Effector memory CD8-positive, alpha-beta T cell (primary cell): ENCODE measurements at places on chromosomes 3 and 15.

DNA sequence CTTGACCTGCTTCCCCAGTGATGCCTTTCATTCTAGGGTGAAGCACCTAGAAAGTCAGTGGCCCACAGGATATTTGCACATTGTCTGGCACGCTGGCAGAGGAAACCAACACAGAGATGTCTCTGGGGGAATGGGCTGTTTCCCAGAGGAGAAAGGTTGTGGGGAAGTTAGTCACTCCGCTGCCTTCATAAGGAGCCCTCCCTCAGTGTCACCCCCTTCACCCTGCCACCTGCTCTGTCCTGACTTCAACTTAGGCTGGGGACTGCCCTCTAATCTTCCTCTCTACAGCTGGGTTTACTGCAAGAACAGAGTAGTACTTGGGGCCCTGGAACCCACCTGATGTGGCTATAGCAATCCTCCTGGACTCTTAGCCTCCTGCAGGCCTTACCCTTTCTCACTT lies 5.7 kb downstream of the KLHDC8B start:
- H3K27ac ChIP-seq: no peak overlapping the region
- no peak overlapping the region for H3K4me3 ChIP-seq
- DNase-seq: no peak
- peaks cover 24% of the 10 kb centered on the region for H3K27me3 ChIP-seq
- H3K36me3 ChIP-seq: no peaks in the 10 kb centered on the region

GRCh38 chr3:141680620-141681389 lies 57.3 kb upstream of the RNF7 start:
- peaks cover 13% of the 10 kb centered on the region for H3K4me1 ChIP-seq
- no peak overlapping the region for H3K27ac ChIP-seq
- H3K4me3 ChIP-seq: no peak overlapping the region

GRCh38 chr15:99425657-99426301 lies 140.0 kb upstream of the MEF2A start:
- no peak for DNase-seq
- H3K27ac ChIP-seq: no peak overlapping the region
- peaks cover 5% of the 10 kb centered on the region for H3K4me1 ChIP-seq

DNA sequence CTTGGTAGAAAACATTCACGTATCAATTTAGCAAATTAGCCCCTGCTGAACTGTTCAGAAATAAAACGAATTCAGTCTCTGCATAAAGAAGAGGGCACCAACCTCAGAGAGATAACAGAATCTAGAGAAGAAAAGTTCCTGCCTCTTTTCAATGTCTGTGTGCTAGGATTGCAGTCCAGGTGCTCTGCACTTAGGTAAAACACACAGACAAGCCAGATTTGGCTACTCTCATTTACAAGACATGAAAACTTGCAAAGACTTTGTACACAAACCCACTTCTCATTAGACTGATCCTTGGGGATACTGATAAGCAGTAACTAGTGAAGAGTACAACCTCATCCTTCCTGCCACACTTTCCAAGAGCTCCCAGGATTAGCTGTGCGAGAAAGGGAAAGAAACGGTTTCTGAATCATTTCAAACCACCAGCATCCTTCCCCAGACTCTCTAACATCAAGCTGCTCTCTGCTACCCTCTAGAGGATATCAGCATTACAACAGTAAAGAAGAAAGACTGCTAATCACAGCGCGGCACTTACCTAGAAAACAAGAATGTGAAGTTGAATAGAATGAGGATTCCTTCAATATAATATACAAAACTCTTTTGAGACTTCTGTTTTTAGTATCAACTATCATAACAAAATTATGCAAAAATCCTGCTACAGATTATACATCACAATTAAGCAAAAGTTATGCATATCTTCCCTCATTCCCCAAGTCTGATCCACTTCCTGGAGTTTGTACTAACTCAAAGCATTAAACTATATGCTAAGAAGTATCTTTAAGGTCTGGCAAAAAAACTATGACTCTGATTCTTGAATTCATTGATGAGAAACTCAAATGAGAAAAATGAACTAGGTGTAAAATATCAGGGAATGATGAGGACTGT lies 306.4 kb downstream of the MAGI1 start:
- peaks cover 6% of the 10 kb centered on the region for H3K27me3 ChIP-seq
- peaks cover 2% of the 10 kb centered on the region for H3K36me3 ChIP-seq
- H3K27ac ChIP-seq: no peak overlapping the region
- peaks cover 2% of the 10 kb centered on the region for H3K4me1 ChIP-seq
- no peak overlapping the region for H3K4me3 ChIP-seq
